ENCODE measurements at places on chromosomes 13 and 19.

GRCh38 chr19:46979126-46980105 is 40.2 kb upstream of the NPAS1 start:
- no peak for DNase-seq

GRCh38 chr13:92745258-92745657 is 481.3 kb upstream of the GPC6 start:
- no peak for DNase-seq

- DNase-seq: peak; percentile 9
These were observed 109.8 kb downstream of the CACNA1A start for GRCh38 chr19:13396250-13397080.

GRCh38 chr19:52248241-52248640 is 21.1 kb upstream of the ZNF766 start:
- DNase-seq: peak; percentile 61

All from B cell (primary cell).